GM12892 (cell line): ENCODE measurements at places on chromosomes 5 and 9.

DNA sequence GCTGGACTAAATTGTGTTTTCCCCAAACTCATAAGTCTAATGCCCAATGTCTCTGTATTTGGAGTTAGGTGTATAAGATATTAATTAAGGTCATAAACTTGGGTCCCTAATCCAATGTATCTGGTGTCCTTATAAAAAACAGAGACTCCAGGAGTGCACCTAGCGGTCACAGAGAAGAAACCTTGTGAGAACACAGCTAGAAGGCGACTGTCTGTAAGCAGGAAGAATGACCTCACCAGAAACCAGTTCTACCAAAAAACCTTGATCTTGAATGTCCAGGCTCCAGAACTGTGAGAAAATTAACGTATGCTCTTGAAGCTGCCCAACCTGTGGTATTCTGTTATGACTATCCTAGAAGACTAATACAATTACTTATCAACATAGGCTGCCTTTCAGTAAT is 591.7 kb upstream of the PTPRD start:
- DNase-seq: no peak

- DNase-seq: no peak
Measured at GRCh38 chr9:134247918-134248631, 78.2 kb upstream of the RXRA start.

DNA sequence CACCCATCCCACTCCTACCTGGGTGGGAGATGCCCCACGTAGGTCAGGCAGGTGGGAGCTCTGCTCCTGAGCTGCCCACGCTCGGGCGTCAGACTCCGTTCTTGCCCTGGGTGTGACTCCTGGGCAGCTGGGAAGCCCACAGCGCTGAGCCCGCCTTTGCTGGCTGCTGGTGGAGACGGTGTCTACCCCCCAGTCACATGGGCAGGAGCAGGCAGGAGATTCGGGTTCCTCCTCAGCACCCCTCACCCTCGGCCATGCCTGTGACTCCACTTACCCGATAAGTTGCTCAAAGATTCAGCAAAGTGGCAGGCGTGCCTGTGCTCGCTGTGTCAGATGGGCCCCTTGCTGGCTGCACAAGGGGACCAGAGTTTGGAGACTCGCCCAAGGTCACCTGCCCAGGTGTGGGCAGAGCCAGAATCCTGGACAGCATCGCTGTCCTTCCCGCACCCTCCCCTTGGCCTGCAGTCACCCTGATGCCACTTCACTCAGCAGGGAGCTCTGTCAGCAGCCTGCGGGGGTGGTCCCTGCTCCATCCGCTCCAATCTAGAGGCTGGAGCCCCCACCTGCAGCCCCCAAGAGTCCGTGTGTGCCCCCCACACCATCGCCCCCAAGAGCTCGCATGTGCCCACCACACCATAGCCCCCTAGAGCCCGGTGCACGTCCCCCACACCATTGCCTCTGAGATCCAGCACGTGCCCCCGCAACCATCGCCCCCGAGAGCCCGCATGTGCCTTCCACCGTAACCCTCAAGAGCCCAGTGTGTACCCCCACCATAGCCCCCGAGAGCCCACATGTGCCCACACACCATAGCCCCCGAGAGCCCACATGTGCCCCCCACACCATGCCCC is 4.2 kb downstream of the LCN1 start:
- no peak for DNase-seq

GRCh38 chr5:60207040-60207439 is 313.5 kb upstream of the PDE4D start:
- DNase-seq: peak; percentile 8

DNA sequence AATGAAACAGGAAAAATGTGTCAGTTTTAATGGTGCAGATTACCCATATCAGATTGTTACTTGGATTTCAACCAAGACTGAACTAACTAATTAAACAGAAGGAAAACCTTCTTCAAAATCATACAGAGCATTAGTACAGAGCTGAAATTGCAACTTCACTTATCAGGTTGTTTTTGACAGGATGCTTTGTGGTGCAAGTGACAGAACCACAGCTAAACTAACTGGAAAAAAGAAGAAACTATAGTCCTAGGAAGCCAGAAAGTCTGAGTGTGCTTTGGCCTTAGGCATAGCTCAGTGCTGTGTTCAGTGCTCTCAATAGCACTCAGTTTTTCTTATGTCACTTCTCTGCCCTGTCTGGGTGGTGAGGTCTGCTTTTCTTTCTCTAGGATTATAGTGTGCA is 267.4 kb downstream of the CHSY3 start:
- DNase-seq: no peak

GRCh38 chr5:333945-334344 is 12.4 kb downstream of the AHRR start:
- no peak for DNase-seq

DNA sequence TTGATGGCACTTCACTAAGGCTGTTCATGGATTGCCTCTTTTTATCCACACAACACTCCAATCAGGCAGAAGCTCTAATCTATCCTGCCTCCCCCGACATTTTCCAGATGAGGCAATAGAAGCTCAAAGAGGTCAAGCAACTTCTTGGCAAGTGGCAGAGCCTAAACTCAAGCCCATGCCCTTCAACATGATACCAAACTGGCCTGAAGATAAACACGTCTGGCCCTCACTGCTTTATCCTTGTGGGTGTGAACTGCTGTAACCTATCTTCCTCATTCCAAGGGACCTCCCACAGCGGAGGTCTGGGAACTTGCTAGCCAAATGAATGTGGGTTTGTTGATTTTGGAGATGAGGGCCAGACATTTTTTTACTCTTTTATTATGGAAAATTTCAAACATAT is 9.5 kb downstream of the SLC35A4 start:
- no peak for DNase-seq

- DNase-seq: no peak
Measured at GRCh38 chr9:121210536-121210935, 8.9 kb upstream of the RAB14 start.

DNA sequence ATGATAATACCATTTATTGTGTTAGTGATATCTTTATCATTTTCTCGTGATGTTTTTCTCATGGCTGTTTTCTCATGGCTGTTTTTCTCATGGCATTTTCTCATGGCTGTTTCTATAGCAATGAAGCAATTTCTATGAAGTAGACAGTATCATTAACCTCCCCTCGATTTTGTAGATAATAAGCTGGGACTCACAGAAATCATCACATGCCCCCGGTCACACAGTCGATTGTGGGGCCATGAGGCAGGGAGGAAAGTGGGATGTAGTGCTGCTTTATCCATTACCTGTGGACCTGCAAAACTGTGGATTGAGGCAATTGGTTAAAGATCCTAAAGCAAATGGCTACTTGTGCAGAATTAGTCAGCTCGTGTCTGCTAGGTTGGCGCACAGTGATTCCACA is 47.3 kb downstream of the TGFBI start:
- no peak for DNase-seq

DNA sequence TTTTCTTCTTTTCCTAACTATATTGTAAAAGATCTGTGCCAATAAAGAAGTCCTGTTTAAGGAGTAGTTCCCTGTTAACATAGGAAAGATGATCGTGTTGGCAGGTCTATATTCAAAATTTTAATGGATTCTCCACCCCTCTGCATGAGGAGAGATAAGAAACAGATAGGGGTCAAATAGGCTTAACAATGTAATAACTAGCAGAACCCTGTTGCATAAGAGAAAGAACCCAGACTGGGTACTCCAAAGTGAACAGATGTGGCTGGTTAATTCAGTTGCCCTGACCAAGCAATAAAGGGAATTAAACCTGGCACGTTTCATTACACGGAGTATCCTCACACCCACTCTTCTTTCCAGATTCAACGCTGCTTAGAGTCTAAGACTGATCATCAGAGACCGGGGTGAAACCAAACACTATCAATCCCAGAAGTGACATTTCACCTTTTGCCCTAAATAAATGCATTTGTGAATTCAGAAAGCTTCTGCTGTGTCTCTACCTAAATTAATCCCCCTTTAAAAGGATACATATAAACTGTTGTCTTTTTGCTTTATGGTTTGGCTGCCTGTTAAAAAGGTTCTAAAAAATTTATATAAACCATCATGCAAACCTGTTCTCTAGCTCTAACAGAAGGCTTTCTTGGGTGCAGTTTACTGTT is 1276.9 kb upstream of the WWC1 start:
- DNase-seq: no peak

DNA sequence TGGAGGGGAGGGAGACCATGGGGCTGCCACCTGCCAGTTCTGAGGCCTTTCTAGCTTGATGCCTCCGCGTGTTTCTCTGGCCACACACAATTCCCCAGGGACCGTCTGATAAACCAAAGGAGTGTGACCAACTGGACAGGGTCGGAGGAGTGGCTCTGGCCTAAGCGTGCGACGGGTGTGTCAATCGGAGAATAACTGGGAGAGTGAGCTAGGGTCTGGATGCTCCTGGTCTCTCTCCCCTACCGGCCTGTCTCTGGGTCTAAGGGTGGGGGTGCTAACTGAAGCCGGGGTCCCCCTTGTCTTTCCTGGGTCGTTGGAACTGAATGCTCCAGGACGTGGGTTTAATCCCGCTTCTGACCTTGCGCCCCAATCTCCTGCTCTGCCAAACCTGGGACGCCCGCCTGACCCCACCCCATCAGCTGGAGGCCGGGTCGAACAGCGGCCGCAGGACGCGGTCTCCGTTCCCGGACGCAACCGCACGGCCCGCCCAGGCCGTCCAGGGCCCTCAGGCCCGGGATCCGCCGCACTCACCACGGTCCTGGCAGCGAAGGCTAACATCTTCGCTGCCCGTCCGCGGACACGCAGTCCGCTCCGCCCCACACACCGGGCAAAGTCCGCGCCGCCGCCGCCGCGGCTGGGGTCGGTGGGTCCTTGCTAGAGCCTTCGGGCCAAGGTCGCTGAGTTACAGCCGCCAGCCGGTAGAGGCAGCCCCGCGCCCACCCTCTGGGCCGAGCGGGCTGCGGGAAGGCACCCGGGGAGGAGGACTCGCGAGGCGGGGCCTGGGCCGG is 447 bp downstream of the CRAT start:
- DNase-seq: peak; percentile 45

DNA sequence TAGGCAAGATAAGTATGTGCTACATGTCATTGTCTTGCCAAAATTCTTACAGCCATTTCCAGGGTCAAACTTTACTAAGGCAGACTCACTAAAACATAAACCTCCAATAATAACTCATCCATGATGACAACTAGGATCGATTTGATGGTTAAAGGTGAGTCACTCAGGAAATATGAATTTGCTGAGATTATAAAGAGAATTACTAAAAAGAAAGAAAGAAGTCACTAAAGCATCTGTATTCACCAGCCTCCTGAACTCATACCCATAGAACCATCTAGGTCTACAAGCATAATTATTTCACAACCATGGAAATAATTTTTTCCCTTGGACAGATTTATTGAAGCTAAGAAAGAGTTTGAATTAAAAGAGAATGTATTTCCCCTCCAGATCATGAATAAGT is 258.6 kb downstream of the TLE1 start:
- DNase-seq: no peak

GRCh38 chr9:103680581-103680980 is 413.5 kb upstream of the SMC2 start:
- no peak for DNase-seq

- DNase-seq: no peak
Measured at GRCh38 chr9:15606643-15607472, 54.0 kb downstream of the CCDC171 start.

- no peak for DNase-seq
Measured at GRCh38 chr5:150052956-150053712, 33.2 kb downstream of the CSF1R start.

DNA sequence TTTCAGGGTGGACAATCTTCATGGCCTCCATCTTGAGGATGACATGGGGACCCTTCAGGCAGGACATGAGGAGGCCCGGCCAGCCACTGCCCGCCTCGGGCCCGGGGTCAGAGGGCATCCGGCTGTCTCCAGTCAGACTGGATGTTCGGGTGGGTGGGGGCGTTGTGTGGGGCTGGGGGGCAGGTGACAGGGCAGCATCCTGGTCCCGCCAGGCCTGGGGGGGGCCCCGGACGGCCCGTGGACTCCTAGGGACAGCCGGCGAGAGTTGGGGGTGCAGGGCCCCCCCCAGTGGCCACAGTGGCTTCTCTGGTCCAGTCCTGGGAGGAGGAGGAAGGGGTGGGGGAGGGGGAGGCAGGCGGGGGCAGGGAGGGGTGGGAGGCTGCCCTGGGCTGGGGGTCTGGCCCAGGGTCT is 940 bp downstream of the RNF208 start:
- DNase-seq: no peak

- DNase-seq: no peak
Measured at GRCh38 chr9:3516667-3517330, 9.0 kb downstream of the RFX3 start.

DNA sequence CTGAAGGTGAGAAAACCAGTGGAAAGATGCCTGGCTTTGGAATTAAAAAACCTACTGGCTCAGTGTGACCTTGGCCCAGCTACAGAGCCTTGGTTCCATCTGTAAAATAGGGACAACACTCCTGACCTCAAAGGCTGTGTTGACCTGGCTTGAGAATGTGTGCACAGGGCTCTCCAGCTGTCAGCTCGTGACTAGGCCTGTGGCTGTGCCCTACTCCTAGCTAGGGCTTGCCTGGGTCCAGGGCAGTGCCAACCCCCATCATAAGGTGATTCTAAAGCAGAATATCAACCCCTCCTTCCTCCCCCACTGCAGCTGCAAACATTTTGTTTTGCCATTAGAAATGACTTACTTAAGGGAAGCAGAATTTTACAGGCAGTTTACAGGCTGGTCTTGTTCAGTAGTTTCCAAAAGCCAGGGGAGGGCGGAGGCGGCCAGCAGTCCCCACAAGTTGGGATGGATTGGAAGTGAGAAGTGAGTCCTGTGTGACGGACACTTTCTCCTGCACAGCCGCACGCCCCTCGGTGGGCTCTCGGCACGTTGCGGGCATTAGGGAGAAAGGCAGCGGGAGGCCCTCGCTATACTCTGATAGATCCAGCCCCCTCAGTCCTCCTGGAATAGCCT is 7.3 kb downstream of the PITX1 start:
- DNase-seq: no peak

DNA sequence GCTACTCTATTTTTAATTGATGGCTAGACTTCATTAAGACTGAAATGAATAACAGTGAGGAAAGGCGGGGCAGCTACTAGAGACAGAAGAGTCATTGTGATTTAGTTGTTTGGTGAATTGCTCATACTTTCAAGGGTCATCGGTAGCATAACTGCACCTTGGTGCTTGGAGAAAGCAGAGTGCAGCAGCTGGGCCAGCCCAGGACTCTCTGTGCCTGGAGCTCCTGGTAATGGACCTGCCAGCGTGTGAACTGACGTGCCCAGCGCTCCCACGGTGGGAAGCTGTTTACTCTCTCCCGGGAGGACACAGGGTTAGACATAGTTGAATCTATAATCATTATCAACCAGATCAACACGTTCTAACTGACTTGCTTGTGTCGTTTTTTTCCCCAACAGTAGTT is 42.9 kb downstream of the LURAP1L start:
- no peak for DNase-seq

DNA sequence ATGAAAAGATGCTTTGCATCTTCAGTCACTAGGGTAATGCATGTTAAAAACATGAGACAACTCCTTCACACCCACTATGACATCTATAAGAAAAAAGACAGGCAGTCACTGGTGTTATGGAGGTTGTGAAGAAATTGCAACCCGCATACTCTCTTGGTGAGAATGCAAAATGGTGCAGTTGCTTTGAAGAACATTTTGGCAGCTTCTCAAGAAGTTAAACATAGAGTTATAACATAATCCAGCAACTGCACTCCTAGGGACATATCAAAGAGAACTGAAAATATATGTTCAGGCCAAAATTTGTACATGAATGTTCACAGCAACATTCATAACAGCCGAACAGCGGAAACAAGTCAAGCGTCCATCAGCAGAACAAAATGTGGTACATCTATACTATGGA is 46.3 kb upstream of the TBC1D9B start:
- no peak for DNase-seq

- no peak for DNase-seq
Measured at GRCh38 chr9:85215416-85215815, 526.3 kb downstream of the AGTPBP1 start.

GRCh38 chr9:16987026-16987425 is 116.6 kb upstream of the BNC2 start:
- no peak for DNase-seq

GRCh38 chr9:120787933-120788332 is 5.3 kb downstream of the FBXW2 start:
- DNase-seq: no peak
